Activated CD4-positive, alpha-beta T cell treated with anti-CD3 and anti-CD28 coated beads, Interleukin-2, amount 50 U/mL, for 4 hours (primary cell): ENCODE measurements at places on chromosomes 5 and 9.

DNA sequence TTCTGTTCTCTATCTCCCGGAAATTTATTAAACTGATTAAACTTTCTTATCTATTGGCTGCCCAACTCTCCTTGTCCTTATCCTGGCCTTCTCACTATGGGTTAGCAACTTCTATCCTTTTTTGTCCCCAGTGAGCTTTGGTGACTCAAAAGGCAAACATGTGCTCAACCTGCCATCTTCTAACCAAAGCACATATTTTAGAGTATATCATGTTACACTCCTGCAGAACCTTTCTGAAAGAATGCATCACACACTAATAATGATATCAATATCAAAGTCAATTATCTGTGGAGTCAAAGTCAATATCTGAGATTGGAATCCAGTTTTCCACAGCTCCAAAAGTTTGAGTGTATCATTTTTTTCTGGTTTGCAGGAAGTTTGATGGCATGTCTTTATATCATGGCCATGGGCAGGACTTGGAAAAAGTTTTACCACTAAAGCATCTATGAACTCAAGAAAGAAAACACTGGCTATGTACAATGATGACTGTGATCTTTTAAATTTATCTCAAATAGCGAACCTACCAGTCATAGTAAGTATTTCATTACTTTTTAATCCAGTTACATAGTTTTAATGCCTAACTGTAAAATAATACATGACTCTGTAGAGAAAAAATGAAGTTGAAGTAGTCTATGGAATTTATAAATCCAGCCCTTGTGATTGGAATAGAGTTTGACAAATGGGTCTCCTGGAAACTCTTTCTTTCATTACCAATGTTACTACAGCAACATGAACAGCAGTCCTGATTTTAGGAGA is 166.8 kb downstream of the DROSHA start:
- no peak for DNase-seq

DNA sequence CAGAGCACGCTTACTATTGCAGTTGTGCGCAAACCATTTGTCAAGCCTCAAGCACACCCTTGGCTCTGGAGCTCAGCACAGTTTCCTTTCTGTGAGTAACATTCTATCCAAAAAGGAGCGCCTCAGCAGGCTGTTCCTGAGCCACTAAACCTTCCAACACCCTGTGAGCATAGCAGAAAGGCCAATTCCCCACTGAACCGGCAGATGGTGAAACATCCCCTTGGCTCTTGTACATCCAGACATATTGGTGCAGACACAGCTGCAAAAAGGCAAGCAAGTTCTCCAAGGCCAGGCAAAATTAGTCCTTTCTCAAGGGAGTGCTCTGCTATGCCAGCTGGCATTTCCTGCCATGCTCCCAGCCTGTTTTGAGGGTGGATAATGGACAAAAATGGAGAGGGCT is 44.1 kb upstream of the CEMIP2 start:
- DNase-seq = no peak

- no peak for DNase-seq
These were observed 195.2 kb upstream of the TUT7 start for GRCh38 chr9:86549401-86549811.

DNA sequence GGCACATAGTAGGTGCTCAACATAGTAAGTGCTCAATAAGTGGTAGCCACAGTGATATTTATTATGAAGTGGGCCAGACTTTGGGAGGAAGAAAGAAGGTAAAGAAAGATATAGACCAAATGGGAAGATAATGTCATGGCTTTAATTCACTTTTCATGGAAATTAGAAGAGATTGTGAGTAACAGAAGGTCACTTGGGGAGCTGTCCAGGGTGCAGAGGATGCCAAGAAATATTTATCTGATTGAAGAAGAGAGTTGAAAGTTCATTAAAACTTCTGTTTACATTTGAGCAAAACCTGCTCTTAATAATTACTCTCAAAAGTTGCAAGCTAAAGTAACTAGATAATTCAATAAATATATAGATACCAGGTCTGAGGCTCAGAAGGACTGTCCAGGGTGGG is 28.3 kb upstream of the IL33 start:
- DNase-seq = no peak

- DNase-seq = peak; percentile 9
These were observed 8.4 kb upstream of the RUSC2 start for GRCh38 chr9:35481347-35481975.

DNA sequence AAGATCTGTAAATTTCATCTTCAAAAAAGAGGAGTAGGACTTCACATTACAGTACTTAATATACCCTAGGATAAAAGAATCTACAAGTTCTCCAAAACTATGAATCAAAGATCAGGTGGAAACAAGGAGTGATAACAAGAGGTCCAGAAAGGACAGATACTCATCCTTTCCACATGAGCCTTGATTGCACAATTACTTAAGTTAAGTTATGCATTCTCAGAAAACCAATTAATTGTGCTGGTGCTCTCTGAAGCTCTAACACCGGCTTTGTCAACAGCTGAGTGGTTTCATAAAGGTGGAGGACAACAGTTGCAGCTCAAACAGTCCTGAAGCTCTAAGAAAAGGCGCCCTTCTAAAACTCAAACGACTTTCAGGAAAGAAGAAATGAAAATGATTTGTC is 251.9 kb downstream of the BNC2 start:
- DNase-seq = no peak

DNA sequence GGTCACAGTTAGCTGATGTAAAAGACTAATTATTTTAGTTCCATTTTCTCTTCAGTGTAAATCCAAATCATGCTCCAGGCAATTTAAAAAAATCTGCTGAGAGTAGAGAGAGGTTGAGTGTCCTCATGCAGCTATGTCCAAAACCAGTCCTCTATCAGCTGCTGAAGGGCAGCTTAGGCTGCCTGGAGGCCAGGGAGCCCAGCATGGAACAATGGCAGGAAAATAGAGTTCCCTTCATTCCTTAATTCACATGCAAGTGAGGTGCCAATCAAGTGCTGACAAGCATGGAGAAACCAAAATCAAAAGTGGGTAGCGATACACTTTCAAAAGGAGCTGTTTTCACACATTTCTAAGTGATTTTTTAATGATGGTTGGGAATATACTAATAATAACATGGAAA is 78.3 kb upstream of the POU5F2 start:
- no peak for DNase-seq

DNA sequence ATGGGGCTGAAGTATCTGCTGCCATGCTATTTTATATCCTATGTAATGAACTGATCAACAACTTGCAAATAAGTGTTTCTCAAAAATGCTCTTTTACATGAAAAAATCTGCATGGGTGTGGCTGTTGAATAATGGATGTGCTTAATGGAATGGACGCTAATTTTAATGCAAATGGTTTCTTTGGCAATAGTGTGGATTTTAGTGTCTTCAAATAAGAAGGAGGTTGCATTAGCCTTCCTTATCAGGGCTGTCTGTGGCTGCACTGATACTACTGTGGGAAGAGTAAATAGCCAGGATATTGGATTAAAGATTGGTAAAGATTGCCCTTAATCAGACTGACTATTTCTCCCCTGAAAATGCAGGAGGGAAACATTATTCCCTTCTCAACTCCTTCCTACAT is 121.9 kb upstream of the STK32A start:
- no peak for DNase-seq

- no peak for DNase-seq
These were observed 358.6 kb downstream of the IRX1 start for GRCh38 chr5:3954199-3954598.

- no peak for DNase-seq
These were observed 116.9 kb downstream of the ARRDC3 start for GRCh38 chr5:91266184-91266705.

- no peak for DNase-seq
These were observed 62.6 kb downstream of the PPARGC1B start for GRCh38 chr5:149792540-149793255.

DNA sequence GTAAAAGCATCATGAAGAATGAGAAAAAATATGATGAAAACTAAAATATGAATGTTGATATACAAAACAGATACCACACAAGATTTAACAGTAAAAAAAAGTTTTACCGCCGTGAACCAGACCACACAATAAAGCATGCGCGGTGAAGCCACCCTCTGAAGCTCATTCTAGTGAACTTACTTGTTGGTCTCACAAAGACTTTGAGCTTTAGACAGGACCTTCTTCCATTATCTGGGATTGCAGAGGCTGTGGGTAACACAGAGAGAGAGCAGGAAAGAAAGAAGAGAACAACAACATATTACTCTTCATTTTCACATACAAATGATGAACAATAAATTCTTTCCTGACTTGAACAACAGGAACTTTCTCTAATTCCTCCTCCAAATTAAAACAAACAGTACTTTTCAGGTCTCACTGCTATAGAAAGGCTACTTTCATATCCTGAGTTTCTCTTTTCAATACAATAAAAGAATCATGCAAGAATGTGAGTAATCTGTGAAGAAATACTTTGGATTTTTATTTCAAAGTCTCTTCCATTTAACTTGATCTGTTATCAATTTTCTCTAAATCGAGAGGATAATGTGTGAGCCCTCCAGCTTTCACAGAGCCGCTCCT is 283.1 kb downstream of the EFNA5 start:
- DNase-seq = no peak

- no peak for DNase-seq
These were observed 984.4 kb upstream of the WWC1 start for GRCh38 chr5:167307042-167307441.

DNA sequence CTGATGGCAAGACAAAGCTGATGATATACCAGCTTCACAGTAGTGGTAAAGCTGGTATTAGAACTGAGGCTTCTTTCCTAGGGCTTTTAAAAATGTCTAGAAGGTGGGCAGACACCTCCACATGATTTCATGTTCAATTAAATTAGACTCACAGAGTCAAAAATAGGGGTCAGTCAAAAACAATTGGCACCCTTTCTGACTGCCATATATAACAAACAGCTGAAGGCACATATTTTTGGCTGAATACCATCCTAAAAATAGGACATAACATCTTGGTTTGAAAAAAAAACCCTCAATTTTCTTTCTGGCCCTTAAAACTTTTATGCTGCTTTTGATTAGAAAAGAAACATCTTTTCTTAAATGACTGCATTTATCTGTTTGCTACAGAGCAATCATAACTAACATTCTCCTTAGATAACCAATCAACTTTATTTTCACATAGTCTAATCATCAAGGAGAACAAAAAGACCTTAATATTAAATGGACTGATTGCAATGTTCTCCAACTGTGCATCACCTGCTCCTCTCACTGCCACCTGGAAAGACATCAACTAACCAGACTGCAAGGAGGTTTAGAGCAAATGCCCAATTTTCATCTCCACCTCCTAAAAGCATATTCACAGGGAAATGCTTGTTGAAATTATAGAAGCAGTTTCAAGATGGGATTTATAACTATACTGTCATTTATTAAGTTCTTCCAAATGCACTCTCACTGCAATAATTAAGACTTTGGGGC is 3.2 kb downstream of the SGTB start:
- DNase-seq = no peak

DNA sequence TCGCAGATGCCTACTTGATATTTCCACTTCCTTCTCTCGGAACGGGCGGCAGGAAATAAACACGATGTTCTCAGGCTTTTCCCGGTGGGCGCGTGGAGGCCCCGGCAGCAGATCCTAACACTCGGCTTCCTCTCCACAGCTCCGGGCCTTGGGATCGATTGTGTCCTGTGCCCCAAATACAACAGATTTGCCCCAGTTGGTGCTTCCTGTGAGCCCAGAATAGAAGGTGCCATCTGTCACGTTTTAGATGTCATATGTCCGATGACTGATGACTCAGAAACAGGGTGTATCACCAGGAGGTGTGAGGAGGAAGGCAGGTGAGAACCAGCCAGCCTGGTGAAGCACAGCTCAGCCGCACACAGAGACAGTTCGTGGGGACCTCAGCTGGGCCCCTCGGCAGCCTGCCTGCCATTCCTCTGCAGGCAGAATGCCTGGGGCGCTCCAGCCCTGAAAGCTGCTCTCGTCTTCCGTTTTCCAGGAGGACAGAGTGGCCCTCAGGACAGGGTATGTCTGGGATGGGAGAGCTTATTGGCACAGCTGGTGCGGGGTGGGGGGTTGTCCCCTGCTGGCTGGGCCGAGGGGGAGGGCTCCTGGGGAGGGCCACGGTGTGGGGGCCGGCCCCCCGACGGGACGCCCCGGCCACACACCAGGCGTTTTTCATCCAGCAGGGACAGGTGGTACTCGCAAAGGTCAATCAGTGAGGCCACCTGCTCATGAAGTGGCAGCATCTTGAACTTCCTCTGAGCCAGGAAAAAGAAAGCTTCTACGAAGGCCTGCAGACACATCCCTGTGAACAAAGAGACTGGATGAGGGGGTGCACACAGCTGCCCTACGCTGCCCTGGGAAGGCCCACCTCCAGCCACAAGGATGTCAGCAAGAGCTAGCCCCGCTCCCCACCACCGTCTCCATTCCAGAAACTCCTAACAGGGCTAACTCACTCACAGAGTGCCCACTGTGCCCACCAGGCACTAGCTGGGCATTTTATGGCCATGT is 171.0 kb downstream of the DAB2IP start:
- DNase-seq = no peak

- DNase-seq = no peak
These were observed 31.3 kb downstream of the ISOC1 start for GRCh38 chr5:129125819-129126218.
